ENCODE measurements at places on chromosomes 7 and 10.

GRCh38 chr10:93813507-93814465 lies 56.0 kb downstream of the LGI1 start:
- no peak for DNase-seq

DNA sequence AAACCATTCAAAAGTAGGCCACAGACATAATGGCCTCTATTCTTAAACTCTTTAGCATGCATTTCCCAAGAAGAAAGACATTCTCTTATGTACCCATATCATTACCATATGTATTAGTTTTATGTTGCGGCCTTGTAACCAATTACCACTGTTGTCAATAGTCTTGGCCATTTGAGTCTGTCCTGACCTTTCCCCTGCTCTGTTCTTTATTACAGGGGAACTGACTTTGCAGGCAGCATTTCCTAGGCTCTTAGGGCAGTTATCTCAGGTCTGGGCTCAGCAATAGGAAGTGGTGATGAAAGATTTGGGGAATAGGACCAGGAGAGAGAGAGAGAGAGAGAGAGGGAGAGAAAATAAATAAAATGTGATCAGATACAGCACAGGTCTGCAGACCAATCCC lies 194.5 kb upstream of the LRGUK start:
- no peak for DNase-seq

DNA sequence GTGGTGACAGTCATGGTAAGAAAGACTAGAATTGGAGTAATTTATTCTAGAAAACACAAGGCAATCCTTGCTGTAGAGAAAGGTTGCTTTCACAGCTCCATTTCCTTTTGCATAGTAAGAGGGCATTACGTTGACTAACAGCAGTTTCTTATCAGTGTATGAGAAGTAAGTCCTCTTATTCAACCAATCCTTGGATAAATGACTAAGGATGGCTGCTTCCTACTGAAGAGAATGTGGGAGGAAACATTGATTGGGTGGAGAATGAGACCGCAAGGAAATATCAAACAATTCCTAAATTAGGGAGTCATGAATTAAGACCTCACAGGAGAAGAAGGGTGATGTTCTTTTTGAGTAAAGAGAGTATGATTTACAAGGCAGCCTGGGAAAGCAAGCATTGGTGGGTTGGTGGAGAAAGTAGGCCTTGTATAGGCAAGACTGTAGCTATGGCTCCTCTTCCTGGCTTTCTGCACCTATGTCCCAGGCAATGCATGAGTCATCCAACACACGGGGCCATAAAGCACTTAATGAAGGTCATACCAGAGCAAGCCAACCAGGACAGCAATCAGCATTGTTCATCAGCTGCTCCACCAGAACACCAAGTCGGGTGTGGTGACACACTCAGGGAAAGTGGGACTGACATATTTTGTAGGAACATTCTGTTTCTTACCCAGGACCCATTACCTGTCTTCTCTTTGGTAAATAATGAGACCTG lies 5.6 kb downstream of the MGAM start:
- DNase-seq = no peak

- DNase-seq = peak; percentile 55
Measured at GRCh38 chr10:23968301-23968700, 240.6 kb upstream of the KIAA1217 start.

GRCh38 chr7:29480451-29480850 lies 83.2 kb upstream of the PRR15 start:
- no peak for DNase-seq

DNA sequence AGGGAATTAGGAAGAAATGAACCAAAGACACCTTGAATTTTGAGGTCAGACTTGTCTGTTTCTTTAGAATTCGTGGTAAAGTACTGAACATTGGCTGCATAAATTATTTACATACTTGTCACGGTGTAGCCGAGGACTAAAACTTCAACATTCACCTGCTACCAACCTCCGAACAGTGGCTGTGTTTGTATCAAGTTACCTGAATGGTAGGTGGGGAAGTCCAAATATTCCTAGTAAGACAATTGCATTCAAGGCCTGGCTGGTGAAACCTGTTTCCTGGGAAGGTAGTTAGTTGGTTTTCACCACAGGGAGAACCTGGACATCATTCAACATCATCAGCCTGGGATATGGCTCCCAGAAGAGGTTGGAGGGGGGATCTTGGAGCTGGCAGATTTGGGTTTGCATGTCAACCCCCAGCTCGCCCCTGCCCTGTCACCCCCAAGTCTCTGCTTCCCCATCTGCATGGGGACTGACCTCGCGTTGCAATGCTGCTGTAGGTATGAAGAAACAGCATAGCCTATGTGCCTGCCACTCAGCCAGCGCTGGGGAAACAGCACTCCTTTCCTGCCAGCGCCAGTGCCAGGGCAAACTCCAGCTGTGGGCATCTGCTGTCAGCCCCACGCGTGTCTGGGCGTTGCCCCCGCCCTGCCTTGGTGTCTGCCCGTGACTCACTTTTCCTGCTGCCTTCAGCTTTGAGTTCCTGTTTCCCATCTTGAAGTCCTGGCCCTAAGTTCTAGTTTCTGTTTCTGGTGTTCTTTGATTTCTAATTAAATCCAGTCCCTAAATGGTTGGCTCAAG lies 12.7 kb upstream of the LARP4B start:
- peak; percentile 10 for DNase-seq

DNA sequence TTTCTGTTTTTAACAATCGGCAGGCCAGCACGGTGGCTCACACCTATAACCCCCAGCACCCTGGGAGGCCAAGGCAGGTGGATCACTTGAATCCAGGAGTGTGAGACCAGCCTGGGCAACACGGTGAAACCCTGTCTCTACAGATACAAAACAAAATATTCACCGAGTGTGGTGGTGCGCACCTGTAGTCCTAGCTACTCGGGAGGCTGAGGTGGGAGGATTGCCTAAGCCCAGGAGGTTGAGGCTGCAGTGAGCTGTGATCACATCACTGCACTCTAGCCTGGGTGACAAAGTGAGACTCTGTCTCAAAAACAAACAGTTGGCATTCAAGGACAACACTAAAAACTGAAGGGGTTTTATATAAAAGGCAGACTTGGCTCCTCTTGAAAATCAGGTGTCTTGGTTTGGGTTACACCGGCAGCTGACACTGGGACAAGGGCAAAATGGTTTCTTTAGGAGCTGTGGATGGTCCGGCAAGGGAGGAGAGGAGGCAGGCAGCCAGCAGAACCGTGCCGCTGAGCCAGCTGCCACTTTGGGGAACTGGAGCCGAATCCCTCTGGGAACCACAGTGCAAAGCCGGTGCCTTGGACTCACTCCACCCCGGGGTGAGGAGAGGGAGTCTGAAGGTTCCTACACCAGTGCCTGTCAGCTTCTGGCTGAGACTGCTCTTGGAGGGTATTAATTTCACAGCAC lies 52.6 kb downstream of the CHST3 start:
- DNase-seq = no peak

- DNase-seq = peak; percentile 73
Measured at GRCh38 chr7:151426441-151426903, 13.5 kb downstream of the CRYGN start.

GRCh38 chr7:95309951-95310350 lies 14.4 kb downstream of the PON1 start:
- DNase-seq = no peak

DNA sequence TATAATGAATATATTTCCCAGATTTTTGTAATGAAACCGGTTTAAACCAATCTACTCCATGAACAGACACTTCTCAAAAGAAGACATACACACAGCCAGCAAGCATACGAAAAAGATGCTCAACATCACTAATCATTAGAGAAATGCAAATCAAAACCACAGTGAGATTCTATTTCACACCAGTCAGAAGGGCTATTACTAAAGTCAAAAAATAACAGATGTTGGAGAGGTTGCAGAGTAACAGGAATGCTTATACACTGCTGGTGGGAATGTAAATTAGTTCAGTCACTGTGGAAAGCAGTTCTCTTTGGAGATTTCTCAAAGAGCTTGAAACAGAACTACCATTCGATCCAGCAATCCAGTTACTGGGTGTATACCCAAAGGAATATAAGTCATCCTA lies 240.7 kb downstream of the TSPAN12 start:
- no peak for DNase-seq

DNA sequence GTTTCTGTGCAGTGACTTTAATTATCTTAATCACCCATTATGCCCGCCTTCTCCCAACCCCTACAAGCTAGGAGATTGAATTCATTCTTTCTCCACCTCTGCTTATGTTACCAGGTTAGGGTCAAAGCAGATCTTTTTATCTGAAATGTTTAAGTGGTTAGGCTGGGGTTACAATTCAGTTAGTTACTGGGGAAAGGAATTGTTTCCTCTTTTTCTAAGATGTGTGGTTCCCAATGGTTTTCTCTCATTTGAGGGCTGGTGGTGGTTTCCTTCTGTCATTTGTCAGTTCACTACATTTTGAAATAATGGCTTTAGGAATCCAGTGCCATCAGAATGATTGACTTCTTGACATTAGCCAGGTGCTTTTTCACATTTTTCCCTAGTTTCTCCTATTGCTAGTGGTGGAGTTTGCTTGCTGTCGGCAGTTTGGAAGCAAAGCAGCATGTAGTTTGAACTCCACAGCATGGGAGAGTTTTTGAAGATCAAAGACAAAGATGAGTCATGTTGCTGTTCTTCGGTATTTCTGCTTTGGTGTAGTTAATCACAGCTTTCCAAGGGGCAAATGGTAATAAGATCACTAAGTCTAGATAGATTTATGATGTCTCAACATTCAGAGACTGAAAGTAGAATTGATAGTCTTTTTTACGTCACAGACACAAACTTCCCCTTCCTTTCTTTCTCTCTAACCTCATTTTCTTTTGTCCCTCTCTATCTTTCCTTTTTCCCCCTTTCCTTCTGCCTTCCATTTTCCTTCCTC lies 168.2 kb downstream of the SND1 start:
- no peak for DNase-seq
